ENCODE measurements at places on chromosomes 11 and 22.

DNA sequence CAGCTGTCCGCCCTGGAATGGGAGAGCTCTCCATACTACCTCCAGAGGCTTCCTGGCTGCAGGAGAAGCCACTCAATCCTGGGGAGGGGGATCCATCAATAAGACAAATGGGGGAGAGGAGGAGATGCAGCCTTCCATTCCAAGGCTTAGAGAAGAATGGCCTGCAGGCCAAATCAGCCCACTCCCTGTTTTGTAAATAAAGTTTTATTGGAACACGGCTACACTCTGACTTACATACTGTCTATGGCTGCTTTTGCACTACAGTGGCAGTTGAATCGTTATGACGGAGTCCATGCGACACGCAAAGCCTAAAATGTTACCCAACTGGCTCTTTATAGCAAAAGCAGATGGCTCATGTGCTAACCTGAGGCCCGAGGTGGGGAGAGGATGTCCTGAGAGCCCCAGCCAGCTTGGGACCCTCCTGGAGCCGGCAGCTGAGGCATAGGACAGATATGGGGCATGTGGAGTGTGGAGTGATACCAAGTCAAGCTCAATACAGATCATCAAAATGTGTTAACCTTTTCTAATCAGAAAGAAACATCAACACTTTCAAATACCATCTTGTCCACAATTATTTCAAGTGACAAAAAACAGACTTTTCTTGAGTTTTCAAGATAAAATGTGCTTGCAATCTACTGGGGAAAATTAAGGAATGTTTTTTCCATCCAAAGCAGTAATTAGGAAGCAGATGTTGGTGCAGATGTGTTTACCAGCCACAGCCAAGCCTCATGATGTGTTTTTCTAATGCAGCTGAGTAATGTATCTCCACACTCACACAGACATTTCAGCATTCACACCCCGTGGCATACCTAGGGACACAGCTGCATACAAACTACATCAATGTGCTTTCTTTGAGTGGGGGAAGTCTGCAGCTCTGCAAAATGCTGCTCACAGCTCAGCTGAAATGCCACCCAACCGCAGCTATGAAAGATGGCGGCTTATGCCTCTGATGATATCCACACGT lies 181.6 kb downstream of the SHANK2 start:
- DNase-seq = no peak

DNA sequence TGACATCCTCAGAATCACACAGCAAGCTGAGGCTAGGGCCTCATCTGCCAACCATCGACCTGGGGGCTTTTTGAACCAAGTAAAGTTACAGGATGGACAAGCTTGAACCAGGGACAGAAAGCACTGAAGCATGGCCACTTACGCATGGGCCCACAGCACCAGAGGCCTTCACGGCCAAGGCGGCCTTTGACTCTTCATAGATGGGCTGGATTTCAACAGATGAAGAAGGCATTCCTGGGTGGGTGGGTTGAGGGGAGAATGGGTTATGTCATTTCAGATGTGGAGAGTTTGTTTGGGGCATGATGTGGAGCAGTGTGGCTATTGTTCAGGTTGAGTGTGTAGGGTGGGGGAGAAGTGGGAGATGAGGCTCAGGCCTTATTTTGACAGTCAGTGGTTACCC lies 60.2 kb downstream of the LRRC32 start:
- no peak for DNase-seq

- DNase-seq = no peak
These were observed 500.3 kb upstream of the TENM4 start for GRCh38 chr11:79940974-79941735.

- DNase-seq = no peak
These were observed 785.4 kb upstream of the API5 start for GRCh38 chr11:42526426-42526825.

GRCh38 chr11:111782109-111782741 lies 16.0 kb upstream of the PPP2R1B start:
- DNase-seq = no peak
